Stromal cell of bone marrow (primary cell): ENCODE measurements at places on chromosomes 1 and 21.
A peak's percentile ranks its signal among the peaks of the same experiment; 100 is the strongest.

- DNase-seq = no peak
Observed at GRCh38 chr1:228423404-228424053, 6.9 kb upstream of the TRIM17 start.

DNA sequence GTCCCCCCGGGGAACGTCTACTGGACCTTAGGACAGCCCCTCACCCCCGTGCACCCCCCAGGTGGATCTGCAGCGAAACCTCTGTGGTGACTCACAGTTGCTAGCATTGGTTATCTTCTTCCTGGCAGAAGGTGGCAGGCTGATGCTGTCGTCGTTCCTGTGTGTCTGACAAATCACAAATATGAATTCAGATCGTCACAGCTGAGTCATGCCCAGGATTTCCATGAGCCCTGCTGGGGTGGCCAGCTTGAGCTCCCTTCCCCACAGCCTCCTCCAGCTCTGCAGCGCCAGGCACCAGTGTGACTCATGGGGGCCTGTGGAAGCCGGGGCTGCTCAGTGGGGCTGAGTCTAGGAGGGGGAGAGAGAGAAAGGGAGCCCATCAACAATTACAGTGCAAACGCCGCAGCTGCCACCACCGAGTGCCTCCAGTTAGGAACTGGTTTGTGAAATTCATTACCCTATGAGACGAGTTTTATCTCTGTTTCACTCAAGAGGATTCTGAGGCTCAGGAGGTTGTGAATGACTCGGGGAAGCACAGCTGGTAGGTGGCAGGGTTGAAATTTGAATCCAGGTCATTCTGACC, 197.9 kb downstream of the DYRK1A start:
- DNase-seq = peak; percentile 98

DNA sequence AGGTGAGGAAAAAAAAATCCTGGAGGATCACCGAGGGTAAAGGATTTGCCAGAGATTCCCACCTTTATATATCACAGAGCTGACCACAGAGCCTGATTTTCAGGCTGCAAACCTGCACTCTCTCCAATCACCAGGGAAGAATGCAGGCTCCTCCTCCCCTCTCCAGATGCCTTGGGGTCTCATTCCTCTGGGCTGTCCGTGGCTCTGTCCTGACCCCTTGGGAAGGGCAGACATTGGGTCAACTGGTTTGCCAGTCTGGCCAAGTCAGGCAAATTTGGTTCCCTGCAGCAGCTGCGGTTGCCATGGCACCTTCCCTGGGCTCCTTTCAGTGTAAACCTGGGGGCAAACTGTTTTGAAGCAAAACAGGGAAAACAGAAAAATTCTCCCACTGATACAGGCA, 11.6 kb upstream of the OPRD1 start:
- no peak for DNase-seq

GRCh38 chr1:79617777-79618176, 611.2 kb upstream of the ADGRL4 start:
- DNase-seq = no peak

DNA sequence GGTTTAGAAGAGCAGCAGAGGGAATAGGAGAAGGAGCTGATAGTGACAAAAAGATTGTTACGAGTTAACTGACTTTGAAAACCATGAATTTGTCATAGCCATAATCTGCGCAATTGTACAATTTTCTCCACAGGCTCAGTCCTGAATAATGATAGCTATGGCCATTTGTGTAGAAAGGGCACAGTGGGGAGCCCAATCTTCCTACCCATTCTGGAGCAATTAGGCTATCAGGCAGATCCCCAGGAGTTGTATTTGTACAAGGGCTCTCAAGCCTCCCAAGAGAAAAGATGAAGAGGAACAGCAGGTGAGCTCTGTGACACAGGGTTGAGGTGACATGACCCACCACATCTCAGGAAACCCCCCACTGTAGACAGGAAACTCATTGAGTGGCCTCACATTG, 42.1 kb upstream of the SAMD13 start:
- DNase-seq = no peak
